Mammary epithelial cell (primary cell): ENCODE measurements at places on chromosomes 2 and 18. TPM values are rescaled to one million over a fixed set of nuclear protein-coding genes. Genes with fewer than 3 reads are reported as not detected.

DNA sequence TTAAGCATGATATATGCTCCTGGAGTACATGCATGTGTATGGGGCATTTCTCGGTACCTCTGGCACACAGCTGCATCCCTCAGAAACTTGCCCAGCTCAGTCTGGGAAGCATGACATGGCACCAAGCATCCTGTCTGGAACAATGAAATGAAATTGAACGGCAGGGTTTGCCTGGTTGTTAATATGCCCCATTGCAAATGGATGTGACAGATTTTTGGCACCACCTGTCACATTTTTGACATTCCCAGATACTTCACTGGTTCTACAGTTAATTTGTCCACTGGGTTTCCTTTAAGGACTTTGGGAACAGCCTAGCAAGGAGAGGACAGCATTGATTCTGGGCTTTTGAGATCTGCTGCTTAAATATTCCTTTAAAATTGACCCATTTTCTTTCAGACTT, 305.8 kb downstream of the TSN start:
- DNase-seq, result no peak

TUBA3D gene
- total RNA-seq, result not detected in 2 replicates

RIT2 gene
- total RNA-seq, result not detected

- DNase-seq, result peak; percentile 66
Measured at GRCh38 chr2:39094717-39095363, 26.0 kb downstream of the SOS1 start.

MOGAT1 gene
- not detected in 2 replicates for total RNA-seq
